Kidney capillary endothelial cell (primary cell): ENCODE measurements at places on chromosomes 7 and 10.

DNA sequence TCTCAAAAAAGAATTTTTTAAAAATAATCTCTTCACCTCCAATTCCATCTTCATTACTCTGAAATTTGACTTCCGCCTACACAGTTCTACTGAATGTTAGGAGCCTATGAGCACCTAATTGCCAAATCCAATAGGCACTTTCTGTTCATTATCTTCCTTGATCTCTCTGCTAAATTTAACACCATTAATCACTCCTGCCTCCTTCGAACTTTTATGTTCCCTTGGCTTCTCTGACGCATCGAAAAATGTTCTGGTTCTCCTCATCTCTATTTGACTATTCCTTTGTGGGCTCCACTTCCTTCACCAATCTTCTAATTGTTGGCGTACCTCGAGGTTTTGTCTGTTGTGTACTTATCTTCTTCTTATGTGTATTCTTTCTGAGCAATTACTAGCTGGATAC is 87.3 kb downstream of the MTPN start:
- no peak for DNase-seq

- DNase-seq, result no peak
These were observed 178.0 kb downstream of the IPMK start for GRCh38 chr10:58089739-58090138.

GRCh38 chr10:132593900-132594876 is 56.6 kb downstream of the INPP5A start:
- no peak for DNase-seq

DNA sequence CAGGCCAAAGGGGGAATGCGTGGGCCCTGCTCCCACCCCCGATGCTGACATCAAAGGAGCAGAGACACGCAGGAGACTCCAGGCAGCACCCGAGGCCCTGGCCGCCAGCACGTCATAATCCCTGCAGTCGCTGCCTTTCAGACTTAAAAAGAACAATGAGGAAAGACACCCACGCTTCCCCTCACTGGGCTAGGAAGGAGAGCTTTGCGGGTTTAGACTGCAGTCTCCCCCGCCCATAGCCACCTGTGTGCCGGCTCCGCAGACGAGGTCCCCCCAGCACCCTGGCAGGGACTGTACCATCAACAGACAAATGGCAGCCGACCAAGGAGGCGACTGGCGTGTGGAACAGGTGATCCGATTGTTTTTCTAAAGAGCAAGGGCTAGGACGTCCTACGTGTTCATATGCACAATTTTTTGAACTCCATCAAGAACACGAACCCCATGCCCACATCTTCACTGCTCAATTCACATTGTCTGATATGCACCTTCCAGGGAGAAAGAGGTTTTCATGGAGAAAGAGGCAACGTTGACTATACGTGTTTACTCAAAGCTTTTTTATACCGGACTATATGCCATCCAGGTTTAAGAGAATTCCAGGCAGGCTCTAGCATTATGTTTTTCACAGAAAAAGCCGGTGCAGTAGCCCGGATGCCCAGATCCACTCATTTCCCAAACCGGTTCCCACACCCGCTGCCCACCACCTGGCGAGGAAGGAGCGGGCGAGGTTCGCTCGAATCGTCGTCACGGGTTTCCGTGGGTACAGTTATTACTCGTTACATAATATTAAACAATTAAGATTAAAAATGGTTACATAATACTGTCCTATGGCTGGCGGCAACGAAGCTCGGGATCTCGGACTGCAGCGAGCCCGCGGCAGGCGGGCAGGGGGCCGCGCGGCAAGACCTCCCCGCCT is 1.1 kb downstream of the GRB10 start:
- DNase-seq, result no peak

DNA sequence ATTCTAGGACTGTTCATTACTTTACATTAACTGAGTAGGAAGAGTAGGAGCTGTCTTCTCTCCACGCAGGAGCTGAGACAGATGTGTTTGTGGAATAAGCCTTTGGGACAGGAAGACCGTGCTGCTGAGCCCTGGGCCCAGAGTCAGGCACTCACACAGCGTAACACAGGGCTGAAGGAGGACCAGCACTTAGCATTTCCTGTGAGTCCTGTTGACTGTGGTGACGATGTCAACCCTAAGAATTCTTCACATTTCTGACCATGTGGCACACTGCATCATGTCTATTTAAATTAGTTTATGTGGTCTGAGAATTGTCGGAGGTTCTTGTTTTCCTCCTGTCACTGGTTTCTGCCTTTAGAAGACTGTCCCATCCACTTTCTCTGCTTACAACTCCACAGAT is 117.2 kb downstream of the PIP4K2A start:
- peak; percentile 72 for DNase-seq

DNA sequence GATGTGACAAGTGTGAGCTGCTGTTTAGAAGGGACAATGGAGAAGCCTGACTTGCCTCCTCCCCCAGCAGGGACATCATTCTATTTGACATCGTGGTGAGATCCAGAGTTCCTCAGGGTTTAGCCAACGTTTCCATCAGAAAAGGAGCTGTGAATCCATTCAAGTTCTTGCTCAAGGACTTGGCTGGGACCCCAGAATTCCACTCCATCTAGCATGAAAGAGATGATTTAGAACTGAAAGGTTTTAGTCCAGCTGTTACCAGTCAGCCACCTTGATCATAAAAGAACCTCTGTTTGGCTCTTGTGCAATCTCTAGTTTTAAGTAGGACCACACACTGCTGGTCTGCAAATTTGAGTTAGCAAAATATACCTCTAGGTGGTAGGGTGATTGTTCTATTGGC is 337.6 kb downstream of the FRMD4A start:
- no peak for DNase-seq

- no peak for DNase-seq
These were observed 21.4 kb upstream of the GPR146 start for GRCh38 chr7:1022801-1023465.
